Karpas-422 (cell line): ENCODE measurements at places on chromosomes 1 and 21. TPM values are rescaled to one million over a fixed set of nuclear protein-coding genes. Genes with fewer than 3 reads are reported as not detected.

- no peak for DNase-seq
These were observed 519.7 kb upstream of the PRMT6 start for GRCh38 chr1:106536741-106537140.

DNA sequence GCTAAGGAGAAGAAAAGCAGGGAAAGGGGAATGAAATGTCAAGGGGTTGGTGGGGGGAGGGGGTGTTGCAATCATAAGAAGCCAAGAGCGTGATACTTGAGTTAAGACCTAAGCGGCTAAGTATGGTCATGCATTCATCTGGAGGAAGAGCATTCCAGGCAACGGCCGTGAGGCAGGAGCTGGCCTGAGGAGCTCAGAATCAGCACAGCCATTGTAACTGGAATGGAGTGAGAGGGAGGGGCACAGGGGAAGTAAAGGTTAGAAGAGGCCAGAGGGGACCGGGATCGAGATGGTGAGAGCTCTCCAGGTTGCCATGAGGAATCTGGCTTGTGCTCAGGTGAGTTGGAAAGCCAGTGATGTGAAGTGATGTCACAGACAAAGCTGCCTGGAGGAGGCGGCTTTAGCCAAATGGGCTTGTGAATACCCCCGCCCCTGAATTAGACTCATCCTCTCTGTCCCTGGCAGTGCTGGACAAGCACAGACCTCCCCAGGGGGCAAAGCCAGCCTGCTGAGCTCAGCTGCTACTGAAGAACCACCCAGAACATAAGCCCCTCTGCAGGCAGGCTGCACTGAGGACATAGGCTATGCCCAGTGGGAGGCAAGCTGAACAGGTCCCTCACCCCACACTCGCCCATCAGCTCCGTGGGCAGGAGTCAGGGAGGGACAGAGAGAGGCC is 61.1 kb upstream of the LAPTM5 start:
- DNase-seq, result no peak

GRCh38 chr1:234270581-234271242 is 102.5 kb upstream of the COA6 start:
- no peak for DNase-seq

DNA sequence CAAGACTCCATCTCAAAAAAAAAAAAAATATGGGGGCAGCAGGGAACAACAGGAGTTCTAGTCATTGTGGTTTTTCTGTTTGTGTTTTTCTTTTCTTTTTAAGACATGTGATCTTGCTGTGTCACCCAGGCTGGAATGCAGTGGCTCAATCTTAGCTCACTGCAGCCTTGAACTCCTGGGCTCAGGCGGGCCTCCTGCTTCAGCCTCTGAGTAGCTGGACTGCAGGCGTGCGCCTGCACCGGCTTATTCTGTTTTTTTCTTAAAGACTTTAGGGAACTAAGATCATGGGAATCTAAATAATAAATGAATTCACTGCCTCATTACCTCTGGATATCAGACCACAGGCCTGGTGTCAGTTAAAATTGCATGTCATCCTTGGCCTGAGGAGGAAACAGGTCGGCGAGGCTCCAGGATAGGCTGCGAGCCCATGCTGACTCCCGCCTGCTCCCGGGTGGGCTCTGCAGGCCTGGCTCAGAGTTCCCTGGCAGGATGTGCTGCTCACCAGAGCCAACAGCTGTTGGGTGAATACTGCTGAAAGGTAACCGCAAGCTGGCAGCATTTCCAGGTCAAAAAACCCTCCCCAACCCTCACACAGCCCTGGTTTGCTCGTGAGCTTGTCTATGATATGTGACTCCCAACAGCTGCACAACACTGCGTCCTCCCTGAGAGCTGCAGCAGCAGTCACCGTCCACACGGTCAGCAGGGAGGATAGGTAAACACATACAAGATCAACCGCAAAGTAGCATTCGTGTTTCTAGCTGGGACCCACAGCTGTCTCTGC is 58.1 kb downstream of the SCCPDH start:
- no peak for DNase-seq

- DNase-seq, result no peak
These were observed 35.5 kb upstream of the RUNX3 start for GRCh38 chr1:24965571-24965930.

DNA sequence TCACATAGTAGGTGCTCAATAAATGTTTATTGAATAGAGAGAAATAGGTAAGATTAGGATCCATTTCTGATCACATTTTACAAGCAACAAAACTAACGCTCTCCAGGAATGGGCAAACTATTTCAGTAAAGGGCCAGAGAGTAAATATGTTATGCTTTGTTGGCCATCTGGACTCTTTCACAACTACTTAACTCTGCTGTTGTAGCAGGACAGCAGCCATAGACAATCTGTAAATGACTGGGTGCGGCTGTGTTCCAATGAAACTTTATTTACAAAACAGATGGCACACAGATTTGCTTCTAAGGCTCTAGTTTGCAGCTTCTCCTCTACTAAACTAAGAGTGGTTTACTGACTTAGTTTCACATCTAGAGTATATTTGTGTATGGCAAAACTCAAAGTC is 83.0 kb upstream of the BACH1 start:
- DNase-seq, result no peak

DNA sequence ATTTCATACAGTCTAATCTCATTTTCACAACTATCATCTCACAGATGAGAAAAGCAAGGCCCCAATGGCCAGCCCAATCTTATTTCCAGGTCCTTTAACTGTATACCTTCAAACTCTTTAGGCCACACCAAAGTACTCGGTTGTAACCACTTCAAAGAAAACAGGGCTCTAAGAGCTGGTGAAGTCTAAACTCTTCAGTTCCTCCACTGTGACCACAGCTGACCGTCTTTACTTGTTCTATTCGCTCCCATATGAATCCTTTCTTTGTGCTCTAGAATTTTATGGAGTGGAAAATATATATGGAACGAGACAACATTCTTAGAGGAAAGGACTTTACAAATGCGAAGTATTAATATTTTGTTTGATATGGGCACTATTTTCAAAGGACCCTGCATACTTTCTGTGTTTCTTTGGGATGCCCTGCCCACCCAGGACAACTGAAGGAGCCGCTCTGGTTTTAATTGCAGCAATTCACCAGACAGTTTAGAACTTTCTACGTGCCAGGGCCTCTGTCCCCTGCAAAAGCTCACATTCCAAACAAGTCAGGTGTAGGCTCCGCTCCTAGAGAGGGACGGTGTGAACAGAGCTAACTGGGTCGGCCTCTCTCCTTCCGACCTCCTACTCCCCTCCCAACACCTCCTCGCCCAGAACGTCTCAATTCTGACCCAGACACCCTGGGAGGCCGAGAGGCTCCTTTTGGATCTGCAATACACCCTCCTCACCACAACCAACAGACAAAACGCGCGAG is 15.7 kb downstream of the IER5 start:
- DNase-seq, result no peak

DNA sequence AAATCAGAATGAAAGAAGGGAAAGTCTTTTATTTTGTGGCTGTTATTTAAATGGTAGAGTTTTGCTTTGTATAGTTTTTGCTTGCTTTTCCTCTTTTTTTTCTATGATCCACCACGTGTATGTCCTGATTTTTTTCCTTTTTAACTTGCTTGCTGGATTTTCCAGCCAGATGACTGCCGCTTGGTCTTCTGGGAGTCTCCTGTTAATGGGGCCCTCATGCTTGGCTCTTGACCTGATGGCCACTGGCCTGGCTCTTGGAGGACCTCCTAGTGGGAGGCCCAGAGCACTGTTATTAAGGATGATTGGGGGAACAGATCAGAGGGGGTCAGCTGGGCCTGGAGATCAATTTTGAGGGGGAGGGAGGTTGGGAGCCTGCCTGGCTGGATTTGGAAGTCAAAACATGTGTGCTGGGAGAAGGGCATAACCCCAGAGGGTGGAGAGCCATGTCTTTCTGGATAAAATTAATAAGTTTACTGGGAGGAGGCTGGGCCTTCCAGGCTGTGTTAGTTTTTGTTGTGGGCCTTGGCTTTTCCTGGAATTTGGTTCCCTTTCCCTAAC is 1.2 kb downstream of the FGGY start:
- DNase-seq, result no peak

DNA sequence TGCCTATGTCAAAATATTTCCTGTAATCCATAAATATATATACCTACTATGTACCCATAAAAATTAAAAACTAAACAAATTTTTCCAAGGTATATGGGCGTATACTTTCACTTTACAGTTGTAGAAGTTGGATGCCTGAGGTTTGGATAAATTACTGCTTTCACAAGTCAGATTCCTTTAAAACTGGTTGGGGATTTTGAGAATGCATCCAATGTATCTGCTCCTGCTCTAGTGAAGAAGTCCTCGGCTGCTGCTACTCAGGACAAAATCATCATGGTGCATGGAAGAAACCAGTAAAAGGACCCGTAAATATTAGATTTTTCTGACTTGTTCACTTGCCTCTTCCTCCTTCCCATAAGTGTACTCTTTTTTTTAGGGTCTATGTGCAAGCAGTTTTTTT is 841.1 kb downstream of the USP25 start:
- no peak for DNase-seq

DNA sequence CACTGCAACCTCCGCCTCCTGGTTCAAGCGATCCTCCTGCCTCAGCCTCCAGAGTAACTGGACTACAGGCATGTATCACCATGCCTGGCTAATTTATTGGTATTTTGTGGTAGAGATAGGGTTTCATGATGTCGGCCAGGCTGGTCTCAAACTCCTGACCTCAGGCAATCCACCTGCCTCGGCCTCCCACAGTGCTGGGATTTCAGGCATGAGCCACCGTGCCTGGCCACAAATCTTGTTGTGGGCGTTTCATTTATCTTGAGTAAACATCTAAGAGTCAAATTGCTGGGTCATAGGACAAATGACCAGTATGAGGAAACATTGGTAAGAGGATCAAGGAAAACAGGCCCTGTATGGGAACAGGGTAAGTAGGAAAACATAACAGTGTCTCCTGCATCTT is 17.9 kb downstream of the TMEM200B start:
- no peak for DNase-seq

DNA sequence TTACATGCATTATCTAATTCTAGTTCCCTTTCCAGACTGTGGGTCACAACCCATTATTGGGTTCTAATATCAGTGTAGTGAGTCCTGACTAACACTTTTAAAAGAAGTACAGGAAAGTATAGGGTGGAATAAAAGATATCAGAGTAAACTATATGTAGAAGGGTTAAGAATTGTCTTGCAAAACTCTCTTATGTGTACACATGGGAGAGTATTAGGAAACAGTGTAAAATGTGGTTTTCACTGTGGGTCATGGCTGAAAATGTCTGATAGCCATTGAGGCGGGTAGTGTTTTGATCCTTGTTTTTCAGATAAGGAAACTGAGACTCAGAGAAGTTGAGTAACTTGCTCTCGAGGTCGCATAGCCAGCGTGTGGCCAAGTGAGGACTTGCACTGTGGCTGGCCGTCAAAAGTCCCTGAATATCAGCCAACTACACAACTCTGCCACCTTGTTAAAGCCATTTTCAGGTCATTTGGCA is 18.5 kb upstream of the MTARC1 start:
- no peak for DNase-seq

GRCh38 chr1:178196631-178197030 is 102.7 kb downstream of the RASAL2 start:
- DNase-seq, result no peak

The TIAM1 gene
- total RNA-seq, result 0.63 and 1.6 TPM in 2 replicates

The CFAP107 gene
- not detected in 2 replicates for total RNA-seq

The PGLYRP3 gene
- not detected in 2 replicates for total RNA-seq

The SLC25A34 gene
- total RNA-seq, result 0.52 and 0.83 TPM in 2 replicates

The GPR3 gene
- total RNA-seq, result 3.6 and 3.7 TPM in 2 replicates

The SIPA1L2 gene
- 0.04 TPM in 1 of 2 replicates, not detected in the other for total RNA-seq

The TCHH gene
- not detected in 2 replicates for total RNA-seq

The KCND3 gene
- not detected in 2 replicates for total RNA-seq

The KCNJ9 gene
- not detected in 2 replicates for total RNA-seq

The OR10J1 gene
- 0.11 TPM in 1 of 2 replicates, not detected in the other for total RNA-seq

The CHD5 gene
- not detected in 2 replicates for total RNA-seq

The ACKR1 gene
- total RNA-seq, result not detected in 2 replicates
